RPMI7951 (cell line): ENCODE measurements at places on chromosomes 7 and 10. TPM values are rescaled to one million over a fixed set of nuclear protein-coding genes. Genes with fewer than 3 reads are reported as not detected.

DNAJC12 gene
- total RNA-seq, result 3.5 and 3.9 TPM in 2 replicates

TMEM184A gene
- total RNA-seq, result 0.10 TPM in 1 of 2 replicates, not detected in the other

MRLN gene
- not detected in 2 replicates for total RNA-seq

RBP4 gene
- total RNA-seq, result not detected in 2 replicates

EMX2 gene
- not detected in 2 replicates for total RNA-seq

HOXA10 gene
- total RNA-seq, result 12.9 and 18.7 TPM in 2 replicates

GRCh38 chr10:8543361-8544056 lies 489.0 kb downstream of the GATA3 start:
- DNase-seq, result peak; percentile 5

- no peak for DNase-seq
Measured at GRCh38 chr10:30606313-30606712, 23.2 kb downstream of the LYZL2 start.

DNA sequence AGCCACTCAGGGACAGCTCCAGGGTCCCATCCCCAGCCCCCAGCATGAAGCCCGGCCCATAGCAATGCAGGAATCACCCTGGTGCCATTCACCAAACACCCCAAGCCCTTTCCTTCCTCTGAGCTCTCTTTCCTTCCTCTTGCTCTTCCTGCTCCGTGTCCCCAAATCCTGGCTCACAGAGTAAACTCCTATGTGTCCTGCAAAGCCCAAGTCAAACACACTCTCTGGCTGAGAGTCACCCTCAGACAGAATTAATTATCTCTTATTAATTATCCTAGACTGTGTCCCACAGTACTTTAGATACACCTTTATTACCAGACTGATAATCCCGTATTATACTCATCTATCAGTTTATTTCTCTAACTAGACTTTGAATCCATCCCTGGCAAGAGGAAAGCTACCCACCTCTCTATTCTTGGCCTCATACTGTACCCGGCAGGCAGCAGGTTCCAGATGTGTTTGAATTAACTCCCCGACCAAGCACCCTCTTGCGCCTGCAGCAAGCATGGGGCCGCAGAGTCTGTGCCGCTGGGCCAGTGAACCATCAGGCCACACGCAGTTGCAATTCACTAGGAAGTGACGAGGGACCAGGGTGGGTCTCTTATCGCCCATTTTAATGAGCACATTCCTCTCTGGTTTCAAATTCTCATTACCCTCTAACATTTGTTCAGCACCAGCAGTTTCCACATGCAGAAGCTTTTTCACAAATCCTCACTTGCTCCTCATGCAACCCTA lies 86.7 kb downstream of the PRKAG2 start:
- DNase-seq, result no peak

GRCh38 chr7:7164591-7164990 lies 17.8 kb upstream of the C1GALT1 start:
- no peak for DNase-seq

DNA sequence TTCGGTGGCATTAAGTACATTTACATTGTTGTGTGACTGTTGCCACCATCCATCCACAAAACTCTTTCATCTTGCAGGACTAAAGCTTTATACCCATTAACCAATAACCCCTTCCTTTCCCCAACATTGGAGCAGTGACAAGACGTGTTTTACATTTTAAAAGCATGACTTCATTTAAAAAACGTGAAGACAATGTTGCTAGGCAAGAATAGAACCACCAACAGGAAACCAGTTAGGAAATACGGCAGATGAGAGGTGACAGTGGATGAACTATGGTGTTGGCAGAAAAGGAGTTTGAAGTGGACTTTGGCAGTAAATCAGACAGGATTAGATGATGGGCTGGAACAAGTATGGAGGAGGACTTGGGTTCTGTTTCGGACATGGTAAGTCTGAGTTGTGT lies 17.0 kb downstream of the TMEM236 start:
- no peak for DNase-seq

DNA sequence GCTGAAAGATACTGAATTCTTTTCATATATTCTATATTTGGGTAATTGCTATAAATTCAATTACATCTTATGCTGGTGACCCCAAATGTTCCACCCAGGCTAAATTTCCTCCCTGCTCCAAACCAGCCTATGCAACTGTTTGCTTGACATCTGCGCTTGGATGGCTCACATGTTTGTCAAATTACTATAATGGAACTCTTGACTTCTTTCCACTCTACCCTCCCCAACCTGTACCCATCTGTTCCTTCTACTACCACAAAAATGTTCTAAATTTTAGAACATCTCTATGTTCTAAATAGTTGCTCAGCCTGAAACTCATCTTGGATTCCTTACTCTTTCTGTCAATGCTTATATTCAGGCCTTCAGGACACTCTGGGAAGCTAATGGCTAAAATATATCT lies 249.9 kb upstream of the SMIM30 start:
- no peak for DNase-seq

GRCh38 chr7:114784177-114784576 lies 137.7 kb upstream of the MDFIC start:
- no peak for DNase-seq

DNA sequence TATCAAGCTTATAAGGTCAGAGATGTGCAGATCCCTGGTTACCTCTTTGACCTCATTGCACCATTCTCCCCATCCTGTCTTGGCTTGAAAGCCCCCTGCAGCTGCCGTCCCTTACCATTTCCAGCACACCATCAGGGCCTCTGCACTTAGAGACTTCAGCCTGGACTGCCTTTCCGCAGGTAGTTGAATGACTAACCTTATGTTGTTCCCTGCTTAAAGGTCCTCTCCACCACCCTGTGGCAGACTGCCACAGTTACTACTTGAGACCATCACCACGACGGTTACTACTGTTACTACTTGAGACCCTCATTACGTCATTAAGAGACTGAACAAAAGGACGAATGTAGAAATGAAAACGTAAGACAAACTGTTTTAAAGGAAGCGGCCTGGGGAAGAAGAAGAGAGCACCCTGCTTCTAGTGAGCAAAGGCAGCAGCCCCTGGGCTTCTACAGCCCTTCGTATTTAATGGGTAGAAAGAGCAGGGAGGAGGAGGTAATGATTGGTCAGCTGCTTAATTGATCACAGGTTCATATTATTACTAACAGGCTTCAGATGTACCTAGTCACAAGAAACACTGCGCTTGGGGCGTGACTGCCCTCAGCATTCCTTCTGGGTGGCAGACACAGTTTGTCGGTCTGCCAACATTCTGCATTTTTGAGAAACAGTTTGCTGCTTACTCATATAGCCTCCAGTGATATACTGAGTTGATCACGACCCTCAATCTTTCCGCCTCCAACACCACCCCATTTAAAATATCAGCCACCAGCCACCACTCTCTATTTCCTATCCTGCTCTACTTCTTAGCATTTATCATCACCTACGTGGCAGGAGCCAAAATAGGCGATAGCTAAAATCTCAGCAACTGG lies 74.1 kb upstream of the PARD3 start:
- peak; percentile 82 for DNase-seq

DNA sequence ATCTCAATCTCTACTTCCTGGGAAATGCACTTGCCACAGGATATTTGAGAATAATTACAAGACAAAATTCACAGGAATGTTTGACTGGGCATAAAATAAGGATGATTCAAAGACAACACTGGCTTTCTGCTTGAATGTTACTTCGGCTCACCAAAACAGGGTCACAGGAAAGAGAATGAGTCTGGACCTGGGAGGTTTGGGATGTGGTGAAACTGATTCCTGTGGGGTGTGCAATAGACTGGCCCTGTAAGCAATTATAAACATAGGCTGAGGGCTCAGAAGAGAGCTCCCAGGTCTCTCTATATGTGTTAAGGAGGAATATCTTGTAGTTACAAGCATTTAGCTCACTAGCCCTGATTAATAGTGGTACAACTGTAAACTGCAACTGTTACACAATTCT lies 613.9 kb upstream of the CELF2 start:
- no peak for DNase-seq

DNA sequence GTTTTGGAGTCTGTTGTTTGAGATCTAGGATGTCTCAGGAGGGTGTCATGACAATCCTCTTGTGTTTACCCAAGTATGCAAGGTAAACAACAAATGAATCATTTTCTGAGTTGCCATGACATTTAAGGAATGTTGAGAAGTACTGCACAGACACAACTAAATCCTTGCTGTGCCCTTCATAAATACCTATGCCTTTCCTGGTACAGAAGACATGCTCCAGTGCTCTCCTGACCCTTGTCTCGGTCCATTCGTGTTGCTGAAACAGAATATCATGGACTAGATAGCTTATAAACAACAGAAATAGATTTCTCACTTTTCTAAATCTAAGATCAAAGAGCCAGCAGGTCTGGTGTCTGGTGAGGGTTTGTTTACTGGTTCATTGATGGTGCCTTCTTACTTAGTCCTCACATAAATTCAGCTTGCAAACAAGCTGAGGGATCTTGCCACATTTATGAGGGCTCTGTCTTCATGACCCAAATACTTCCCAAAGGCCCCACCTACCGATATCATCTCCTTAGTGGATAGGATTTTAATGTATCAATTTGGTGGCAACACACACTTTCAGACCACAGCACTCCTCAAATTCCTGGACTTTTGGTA lies 341.8 kb upstream of the SEMA3A start:
- DNase-seq, result no peak

DNA sequence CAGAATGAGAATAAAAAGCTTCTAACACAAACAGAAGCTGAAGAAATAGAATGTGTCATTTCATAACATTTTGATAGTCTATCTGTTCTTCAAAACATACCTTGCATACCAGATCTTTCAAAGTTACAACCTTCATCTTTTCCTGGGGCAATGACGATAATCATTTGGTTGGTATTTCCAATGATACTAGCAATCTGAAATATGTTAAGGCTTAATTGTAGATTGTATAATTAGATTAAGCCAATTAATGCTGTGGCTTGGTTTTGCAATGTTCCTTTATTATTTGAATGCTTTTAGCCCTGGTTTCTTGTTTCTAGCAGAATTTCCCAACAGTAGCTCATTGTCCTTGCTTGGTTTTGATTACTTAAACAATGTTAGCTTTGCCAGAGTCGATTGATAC lies 84.6 kb downstream of the CABCOCO1 start:
- no peak for DNase-seq

DNA sequence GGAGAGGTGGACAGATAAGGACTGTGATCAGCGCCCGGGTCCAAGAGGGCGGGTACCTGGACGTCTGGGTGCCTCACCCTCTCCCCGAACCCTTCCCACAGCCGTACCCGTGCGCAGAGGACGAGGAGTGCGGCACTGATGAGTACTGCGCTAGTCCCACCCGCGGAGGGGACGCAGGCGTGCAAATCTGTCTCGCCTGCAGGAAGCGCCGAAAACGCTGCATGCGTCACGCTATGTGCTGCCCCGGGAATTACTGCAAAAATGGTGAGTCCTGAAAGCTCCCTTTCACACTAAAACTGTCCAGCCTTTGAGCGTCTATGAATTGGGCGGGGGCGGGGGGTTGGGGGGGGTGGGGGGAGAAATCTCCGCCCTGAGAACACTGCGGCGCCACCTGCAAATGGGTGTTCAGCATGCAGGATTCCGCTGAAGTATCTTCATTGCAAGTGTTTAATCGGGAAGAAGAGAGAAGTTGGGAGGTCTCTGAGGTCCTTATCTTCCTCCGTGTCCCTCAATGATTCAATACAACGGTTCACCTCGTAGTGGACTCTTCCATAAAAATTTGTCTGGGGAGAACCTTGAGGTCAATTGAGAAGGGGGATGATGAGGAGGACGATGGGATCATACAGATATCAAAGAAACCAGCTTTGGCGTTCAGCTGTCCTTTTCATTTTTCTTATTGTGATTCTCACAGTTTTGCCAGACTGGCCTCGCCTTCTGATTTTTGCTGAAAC lies 906 bp downstream of the DKK1 start:
- DNase-seq, result peak; percentile 51

DNA sequence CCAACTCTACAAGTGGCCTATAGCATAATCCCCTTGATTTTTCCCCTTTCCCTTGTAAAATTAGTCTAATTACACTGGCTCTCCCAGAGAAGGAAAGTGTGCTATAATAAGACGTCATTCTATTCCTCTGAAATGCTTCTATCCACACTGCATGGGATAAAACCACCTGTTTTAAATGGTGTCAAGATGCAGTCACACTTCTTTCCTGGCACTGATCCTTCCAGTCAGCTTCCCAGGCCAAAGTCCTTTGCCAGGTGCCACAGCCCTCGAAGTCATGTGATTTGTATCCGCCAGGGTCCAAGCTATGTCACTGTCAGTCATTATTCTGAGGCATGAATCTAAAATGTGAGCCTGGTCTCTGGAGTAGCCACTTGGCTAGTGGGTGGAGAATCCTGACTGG lies 169.0 kb upstream of the KIAA1217 start:
- no peak for DNase-seq

GRCh38 chr10:24256619-24257107 lies 47.7 kb downstream of the KIAA1217 start:
- DNase-seq, result no peak

- no peak for DNase-seq
Measured at GRCh38 chr7:112052498-112052897, 153.7 kb downstream of the DOCK4 start.

DNA sequence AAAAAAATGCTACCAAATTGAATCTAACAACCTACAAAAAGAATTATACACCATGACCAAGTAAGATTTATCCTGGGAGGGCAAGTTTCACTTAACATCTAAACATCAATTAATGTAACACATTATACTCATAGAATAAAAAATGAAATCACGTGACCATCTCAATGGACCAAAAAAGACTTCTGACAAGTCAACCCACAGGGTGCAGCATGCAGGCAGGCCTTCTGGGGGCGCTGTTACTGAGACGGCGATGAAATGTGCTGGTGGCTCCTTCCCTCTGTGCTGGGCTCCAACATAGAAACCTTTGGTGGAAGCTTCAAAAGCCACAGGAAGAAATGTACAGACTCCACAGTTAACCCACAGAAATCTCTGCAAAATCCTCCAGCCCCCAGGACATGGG lies 103.1 kb downstream of the INHBA start:
- DNase-seq, result peak; percentile 10

GRCh38 chr7:158111906-158112570 lies 475.6 kb downstream of the PTPRN2 start:
- no peak for DNase-seq

DNA sequence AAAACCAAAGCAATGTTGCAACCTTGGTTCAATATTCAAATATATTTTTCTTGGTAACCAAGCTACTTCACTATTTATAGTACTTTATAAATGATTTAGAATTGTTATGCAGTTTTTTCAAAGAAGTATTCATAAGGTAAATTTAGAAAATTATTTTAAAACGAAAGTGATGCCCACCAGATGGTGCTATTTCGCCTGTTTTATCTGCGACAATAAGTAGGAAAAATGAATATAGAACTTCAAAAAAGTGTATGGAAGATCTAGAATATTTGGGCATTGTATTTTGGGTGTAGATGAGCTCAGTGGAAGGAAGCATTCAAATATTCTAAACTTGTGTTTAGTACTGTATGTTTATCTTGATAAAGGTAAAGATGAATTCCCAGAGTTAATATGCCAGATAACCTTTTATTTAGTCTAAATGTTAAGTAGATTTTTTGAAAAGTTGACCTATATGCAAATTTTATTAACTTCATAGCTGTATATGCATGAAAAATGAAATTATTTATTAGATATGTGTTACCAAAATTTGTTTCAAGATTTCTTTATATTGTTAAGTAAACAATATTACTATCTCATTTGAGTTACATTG lies 93.2 kb downstream of the ADK start:
- peak; percentile 22 for DNase-seq

- DNase-seq, result no peak
Measured at GRCh38 chr7:76304888-76305375, 2.5 kb downstream of the HSPB1 start.
